Posterior vena cava (tissue), 2 donors: ENCODE measurements at places on chromosomes 1 and 21.

- DNase-seq: peak; percentile 93
These were observed 105.1 kb upstream of the PDE4B start for GRCh38 chr1:65687428-65688214.

DNA sequence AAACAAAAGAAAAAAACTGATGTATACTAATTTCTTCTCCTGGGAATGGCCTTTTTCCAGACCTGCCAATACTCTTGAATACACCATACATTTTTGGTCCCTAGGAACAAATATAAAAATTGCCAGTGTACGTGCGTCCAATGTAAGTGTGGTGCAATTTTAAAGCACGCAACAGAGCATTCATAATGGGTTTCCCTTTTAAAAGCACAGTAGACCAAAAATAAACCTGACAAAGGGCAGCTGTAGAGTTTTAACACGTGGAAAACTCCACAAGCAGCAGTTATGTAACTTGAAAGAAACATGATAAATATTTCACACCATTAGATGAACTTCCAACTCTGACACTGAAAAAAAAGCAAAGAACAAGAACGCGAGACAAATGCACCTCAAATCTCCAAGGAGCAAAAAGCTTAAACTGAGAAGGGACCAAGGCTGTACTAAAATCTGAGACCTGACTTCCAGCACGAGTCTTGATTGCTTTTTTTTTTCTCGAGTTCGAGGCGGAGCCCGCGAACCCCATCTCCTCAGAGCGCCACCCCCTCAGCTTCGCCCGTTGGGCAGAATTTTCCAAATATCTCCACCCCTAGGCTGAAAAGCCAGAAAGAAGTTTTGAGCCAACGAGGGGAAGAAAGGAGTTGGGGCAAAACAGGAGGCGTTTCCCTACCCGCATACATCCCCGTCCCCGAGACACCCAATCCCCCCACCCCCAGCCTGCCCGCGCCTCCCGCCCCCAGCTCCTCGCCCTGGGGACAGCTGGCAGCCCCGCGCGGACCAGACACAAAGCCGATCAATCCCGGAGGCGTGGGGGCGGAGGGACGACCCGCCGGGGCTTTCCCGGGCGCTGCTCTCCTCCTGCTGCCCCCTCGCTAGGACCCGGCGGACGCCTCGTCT, at the start of gene JAM2:
JAM2 (plus strand) TSS at position 599 of the 891 bp plus-strand sequence. CDS start 564 bp downstream, outside the sequence.
- DNase-seq: no peak

DNA sequence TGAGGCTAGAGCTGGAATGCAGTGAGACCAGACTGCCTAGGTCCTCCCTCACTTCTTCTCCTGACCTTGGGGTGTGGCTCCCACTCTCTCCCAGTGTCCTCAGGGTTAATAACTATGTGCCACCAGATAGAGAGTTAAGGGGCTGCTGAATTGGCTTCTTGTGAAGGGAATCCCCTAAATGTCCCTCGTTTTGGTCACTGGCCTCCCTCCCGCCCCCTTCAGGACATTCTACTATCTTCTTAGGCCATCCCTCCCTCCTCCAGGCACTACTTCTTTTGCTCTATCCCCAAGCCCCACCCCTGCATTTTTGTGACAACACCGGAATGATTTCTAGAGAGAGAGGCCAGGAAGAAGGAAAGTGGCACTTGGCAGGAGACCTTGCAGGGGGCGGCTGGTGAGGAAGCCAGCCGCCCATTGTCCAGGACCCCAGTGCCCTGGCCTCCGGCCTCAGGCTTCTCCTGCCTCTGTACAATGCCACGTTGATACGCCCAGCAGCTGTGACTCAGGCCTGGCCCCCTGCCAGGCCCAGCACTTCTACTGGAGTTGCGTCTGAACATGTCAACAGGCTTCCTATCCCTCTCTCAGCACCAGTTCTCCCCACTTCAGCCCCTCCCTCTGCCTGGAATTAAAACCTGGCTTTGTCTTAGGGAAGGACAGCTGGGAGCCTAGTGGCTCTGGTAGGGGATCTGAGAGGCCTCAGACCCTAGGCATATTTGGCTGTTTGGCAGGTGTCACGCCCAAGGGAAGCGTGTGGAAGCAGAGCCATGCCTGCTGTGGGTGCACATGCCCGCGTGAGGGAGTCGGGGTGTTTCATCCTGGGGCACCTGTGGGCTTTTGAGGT, 9.1 kb downstream of the LMNA start:
- DNase-seq: peak; percentile 99

GRCh38 chr1:193142409-193142808, 20.6 kb downstream of the CDC73 start:
- no peak for DNase-seq

DNA sequence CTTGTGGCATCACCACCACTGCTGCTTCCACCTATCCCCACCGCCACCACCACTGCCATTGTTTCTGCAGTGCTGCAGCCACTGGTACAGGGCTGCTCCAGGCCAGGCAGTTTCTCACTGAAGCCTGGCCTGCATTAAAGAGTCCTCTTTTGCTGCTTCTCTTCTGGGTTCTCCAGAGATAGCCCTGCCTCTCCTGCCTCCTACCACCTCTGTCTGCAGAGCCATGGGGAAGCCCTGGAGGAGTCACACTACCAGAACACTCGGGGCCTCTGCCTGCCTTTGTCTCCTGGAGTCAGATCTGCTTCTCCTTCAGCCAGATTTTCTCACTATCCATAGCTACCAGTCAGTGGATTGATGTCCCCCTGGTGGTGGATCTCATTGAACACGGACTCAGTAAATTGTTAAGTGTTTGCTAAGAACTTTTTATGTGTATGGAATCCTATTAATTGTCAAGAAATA, 37.7 kb upstream of the DDAH1 start:
- no peak for DNase-seq

- DNase-seq: peak; percentile 58
These were observed 50.4 kb downstream of the ATP5PO start for GRCh38 chr21:33865176-33865575.

- DNase-seq: no peak
These were observed 45.7 kb upstream of the TLR5 start for GRCh38 chr1:223188618-223189356.

DNA sequence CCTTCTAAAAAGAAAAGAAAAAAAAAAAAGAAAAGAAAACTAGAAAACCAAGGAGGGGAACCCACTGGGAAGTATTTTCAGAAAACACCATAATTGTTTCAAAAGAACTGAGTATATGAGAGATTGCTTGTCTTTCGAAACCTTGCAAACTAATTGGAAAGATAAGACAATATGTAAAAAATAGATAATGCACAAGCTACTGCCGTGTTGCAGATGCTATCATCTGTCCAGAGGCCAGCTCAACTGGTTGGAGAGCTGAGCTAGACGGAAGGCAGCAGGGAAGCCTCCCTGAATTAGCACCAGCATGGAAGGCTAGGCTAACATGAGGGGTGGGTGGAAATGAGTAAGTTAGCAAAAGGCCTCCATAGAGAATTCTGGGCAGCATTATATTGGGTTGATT, 16.2 kb upstream of the CACHD1 start:
- DNase-seq: no peak
